ENCODE measurements at places on chromosomes 1 and 21.

DNA sequence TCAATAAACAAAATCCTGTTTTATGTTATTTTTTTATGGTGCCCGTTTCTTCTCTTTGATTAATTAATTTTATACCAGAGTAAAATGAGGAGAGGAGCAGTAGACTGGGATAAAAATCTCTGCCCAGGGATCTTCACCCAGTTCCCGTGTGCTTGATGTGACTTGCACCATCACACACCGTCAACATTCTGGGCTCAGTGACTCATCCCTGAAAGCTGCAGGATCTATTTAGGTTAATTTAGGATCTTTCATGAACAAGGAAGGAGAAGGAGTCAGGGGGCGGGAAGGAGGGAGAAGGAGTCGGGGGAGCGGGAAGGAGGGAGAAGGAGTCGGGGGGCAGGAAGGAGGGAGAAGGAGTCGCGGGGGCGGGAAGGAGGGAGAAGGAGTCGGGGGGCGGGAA is 182.4 kb downstream of the SMYD3 start:
- peak; percentile 56 for DNase-seq

GRCh38 chr1:41997153-41997552 is 78.4 kb upstream of the HIVEP3 start:
- no peak for DNase-seq

GRCh38 chr1:17984583-17984982 is 123.0 kb upstream of the IGSF21 start:
- peak; percentile 53 for DNase-seq

DNA sequence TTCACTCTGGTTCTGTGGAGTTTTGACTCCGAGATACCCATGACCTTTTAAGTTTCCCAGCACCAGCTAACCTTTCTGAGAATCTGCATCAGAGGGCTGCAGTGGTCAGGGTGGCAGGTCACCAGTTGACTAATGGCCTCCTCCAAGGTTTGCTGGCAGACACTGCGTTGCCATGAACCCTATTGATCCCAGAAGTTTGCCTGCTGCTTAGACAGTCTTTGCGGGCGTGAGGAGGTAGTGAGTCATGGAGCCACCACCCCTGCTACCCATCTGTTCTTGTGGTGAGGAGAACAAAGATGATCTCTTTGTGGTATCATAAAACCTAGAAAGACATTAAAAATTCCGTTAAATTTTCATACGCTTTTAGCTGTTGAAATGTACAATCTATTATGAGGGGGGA is 180.4 kb downstream of the FGGY start:
- DNase-seq: no peak

DNA sequence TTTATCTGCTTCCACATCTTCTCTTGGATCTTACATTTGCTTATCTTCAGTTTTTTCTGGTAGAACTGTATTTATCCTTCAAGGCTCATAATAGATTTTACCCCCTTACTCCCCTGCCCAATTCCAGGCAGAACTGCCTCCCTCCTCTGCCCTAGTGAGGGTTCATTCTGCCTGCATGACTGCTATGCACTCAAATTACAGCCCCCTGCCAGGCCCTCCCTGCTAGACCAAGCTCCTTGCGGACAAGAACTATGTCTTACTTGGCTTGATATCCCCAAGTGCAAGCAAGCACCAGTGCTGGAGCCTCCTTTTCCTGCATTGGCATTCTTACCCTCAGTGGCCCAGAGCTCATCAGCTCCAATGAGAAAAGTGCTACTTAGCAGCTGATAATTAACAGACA is 18.1 kb downstream of the MAPKAPK2 start:
- DNase-seq: no peak

DNA sequence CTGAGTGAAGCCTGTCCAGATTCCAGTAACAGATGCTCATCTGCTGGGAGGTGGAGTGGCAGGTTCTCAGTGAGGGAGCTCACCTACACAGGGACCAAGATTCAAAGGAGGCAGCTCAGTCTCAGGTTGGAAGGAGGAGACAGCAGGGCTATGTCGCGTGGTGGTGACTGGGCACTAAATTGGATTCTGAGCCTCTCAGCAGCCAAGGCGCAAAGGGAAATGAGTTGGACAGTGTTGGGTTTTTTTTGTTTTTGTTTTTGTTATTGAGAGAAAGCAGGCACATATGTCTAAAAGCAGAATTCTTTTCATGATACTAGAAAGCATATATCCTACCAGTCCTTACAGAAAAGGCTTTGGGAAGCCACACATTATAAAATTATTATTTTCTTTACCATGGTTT is 26.2 kb downstream of the UMODL1 start:
- DNase-seq: no peak

DNA sequence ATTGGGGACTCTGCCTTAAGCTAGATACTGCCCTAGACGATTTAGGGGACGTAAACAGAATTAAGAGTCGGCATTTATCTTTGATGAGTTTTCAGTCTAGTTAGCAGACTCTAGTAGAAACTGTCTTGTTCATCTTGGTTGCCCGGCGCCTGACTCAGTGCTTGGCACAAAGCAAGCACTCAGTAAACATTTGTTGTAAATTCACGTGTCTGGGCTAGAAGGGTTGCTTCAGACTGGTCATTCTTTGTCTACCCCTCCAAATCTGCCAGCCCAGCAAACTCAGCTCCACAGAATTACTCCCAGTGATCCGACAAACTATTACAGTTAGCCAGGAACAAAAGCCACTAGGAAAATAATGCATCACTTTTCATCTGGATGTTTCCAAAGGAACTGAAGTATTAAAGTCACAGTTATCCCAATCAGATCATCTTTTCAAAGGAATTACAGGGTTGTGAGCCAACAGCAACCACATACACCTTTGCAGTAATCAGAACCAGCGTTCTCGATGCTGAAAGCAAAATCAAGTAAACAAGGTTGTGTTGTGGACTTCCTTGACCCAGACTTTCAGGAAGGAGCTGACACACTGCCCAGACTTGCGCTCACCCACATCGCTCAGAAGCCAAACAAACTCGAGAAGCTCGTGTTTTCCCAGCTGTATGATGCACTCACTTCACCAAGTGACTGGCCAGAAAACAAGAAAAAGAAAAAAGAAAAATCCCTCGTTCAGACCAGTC is 66.5 kb upstream of the GADD45A start:
- DNase-seq: no peak

- DNase-seq: peak; percentile 90
Measured at GRCh38 chr21:42939582-42940413, 14.4 kb upstream of the ERVH48-1 start.

- DNase-seq: no peak
Measured at GRCh38 chr1:243474906-243475305, 219.1 kb downstream of the SDCCAG8 start.

GRCh38 chr1:162972773-162973172 is 96.4 kb upstream of the RGS4 start:
- DNase-seq: peak; percentile 27

DNA sequence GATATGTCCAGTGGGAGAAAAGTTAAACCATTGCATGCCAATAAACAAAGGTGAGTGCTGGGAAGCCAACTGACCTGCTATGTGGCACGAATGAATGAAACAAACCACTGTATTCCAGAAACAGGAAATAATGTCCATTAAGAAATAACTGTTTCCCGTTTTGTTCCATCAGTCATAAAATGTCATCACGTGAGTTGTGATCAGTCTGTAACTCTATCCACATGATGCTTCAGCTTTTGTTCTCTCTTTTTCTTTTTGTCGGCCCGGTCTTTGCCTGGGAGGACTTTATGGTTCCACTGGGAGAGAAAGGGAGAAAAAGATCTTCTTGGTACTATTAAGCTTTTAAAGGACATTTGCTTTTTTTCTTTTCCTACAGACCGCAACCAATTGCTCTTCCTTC is 179.9 kb downstream of the TGFB2 start:
- peak; percentile 56 for DNase-seq

- DNase-seq: no peak
Measured at GRCh38 chr1:17281775-17282181, 26.2 kb upstream of the PADI4 start.

- no peak for DNase-seq
Measured at GRCh38 chr1:92503926-92504285, 17.2 kb upstream of the GFI1 start.

DNA sequence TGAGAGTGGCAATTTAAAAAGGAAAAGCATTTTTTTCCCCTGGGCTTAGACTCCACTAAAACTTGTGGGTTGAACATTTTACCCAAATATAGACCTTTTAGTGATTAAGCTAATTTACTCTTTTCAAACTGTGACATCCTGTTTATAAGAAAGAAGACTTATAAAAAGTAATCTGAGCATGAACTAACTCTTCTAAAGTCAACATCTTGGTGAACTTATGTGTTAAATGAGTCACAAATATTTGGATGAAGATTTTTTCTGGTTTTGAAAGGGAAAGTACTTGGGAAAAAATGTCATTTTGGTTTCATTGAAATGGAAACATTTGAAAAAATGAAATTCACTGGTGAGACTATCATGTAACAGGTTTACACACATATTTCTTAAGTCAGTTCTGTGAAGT is 109.8 kb downstream of the KCNK2 start:
- peak; percentile 10 for DNase-seq

DNA sequence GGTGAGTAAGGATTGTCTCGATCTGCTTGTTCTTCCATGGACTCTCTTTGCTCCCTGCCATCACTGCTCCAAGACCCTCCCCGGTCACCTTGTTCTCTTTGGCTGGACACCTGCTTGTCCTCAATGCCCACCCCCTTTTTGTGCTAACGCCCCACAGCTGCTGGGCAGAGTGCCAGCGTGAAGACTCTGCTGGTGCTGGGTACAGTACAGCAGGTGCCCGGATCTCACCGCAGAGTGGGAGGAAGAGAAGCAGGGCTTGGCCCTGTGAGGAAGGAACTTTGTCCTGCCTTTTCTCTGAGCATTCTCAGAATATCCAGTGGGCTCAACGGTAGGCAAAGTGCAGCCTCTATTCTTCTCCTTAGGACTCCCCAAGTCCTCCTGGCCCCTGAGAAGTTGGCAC is 90.1 kb downstream of the PLXNA2 start:
- no peak for DNase-seq

DNA sequence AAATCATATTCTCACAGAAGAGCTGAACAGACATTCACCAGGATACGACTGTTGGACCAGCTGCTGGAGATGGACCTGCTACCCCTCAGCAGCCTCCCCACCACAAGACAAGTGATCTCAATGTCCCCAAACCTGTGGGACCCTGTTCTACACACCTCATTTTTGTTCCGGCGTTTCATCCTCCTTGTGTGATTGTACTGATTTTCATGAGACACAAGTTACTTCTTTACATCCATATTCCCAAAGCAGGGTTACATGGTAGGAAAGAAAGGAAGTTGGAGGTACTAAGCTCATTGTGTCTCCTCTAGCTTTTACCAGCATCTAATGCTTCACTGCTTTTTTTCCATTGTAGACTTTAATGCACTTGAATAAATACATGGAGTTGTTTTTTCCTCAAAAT is 8.7 kb downstream of the ADAMTS1 start:
- DNase-seq: no peak

- no peak for DNase-seq
Measured at GRCh38 chr1:174964261-174964971, 35.3 kb upstream of the CACYBP start.

DNA sequence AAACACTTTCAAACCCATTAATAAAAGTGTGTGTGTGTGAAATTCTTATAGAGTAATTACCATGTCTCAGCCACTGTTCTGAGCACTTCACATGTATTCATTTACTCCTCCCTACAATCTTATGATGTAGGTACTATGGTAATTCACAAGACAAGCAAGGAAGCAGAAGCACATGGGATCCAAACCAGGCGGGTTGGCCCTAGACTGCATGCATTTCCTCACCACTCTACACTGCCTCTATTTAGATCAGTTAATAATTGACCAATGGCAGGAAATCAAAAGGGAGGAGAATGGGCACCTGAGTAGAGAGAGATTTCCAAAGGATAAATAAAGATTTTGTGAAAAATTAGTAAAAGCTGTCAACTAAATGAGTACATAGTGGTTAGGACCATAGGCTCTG is 15.7 kb downstream of the MAP3K21 start:
- DNase-seq: no peak

DNA sequence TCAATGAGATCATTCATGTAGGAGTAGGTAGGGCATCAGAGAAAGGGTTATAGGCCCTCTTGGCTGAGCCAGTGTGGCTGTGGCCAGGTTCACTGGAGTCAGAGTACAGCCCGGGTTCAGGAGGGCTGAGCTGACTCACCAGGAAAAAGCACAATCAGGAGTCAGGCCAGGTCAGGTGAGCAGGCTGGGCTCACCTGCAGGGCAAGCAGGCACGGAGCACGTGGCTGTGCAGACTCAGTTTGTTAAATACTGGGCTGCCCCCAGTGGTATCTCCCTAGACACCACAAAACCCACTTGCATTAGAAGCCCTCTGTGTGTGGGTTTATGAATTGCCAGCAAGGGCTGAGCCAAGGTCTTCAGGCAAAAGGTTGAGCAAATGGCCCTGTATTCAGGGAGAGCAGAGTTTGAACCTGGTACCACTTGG is 122.1 kb upstream of the SERBP1 start:
- no peak for DNase-seq

DNA sequence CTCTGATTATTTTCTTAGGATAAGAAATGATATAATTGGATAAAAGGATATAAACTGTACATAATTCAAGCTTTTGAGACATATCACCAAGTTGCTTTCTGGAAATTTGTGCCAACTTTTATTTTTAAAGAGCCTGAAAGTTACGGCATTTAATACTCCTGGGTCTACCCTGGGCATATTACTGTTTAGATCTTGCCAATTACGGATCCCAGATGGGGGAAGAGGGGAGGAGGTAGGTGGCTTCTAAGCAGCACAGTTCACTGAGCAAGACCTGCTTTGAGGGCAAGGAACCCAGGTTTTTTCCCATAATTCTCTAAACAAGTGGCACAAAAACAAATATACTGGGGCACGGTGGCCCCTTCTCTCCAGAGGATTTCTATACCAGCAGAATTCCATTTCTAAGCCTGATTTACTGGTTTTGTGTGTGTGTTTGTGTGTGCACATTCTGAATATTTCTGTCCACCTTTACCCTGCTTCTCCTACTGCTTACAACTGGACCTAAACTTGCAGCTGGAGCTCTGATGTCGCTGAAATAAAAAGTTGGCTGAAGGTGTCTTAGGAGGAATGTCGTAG is 76.7 kb downstream of the LAMC2 start:
- DNase-seq: no peak

- no peak for DNase-seq
Measured at GRCh38 chr1:210655511-210655910, 326.8 kb downstream of the HHAT start.

DNA sequence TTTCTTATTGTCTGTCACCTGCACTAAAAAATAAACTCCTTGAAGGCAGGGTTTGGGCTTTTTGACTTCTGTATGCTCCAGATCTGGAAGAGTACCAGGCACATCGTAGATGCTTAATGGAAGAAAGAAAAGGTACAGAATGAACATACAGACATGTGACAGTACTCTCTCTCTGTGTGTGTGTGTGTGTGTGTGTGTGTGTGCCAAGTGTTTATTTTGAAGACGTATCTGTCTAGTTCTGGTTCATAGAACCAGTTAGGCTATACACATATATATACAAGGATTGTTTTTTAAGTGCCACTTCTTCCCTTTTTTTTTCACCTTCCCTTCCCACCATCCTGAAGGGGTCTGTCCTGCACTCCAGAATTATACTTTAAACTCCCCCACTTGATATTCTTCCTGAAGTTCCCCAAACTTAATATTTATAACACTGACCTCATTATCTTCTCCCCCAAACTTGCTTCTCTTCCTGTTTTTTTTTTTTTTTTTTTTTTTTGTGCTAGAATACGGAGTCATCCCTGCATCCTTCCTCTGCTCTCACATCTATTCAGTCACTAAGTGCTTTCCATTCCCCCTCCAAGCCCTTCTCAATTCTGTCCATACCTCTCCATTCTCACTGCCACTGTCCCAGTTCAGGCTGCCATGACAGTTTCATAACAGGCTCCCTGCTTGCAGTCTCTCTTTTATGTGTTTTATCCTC is 5.4 kb upstream of the KCNA3 start:
- no peak for DNase-seq

Data from A673 (cell line).